Stimulated activated CD4-positive, alpha-beta T cell treated with anti-CD3 and anti-CD28 coated beads, Interleukin-2, amount 100 ng/mL, for 48 hours (primary cell): ENCODE measurements at places on chromosomes 6 and 20.

DNA sequence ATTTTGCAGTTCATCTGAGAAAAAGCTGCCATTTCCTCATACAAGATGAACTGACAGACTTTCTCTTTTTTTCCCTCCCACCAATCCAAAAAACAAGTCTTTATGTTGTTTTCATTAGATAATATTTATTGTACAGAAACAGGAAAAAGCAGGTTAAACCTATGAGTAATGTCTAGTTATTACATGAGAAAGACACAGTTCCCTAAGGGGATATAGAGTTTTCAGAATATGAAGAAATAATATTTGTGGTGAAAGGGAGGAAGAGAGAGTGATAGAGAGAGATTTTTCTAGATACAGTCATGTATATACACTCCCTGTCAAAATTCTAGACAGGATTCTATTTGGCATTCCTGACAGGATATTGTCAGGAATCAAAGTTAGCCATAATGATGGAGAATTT is 392.4 kb downstream of the BMP2 start:
- DNase-seq = no peak

DNA sequence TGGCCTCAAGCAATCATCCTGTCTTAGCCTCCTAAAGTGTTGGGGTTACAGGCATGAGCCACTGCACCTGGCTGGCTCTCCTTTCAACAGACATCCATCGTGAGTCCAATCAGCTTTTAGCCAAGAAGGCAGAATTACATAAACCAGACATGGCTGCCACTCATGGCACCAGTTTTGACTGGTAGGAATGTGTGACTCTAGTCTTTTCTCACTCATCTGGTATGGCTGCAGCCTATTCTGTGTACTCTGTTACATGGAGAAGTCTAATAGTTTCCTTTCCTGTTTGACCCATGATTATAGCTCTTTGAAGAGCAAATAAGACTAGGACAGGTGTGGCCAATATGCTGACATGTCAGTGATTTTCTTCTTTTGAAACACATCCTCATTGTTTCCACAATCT is 27.0 kb upstream of the RNF144B start:
- no peak for DNase-seq

GRCh38 chr6:86192123-86192522 is 549.4 kb upstream of the SYNCRIP start:
- DNase-seq = no peak

DNA sequence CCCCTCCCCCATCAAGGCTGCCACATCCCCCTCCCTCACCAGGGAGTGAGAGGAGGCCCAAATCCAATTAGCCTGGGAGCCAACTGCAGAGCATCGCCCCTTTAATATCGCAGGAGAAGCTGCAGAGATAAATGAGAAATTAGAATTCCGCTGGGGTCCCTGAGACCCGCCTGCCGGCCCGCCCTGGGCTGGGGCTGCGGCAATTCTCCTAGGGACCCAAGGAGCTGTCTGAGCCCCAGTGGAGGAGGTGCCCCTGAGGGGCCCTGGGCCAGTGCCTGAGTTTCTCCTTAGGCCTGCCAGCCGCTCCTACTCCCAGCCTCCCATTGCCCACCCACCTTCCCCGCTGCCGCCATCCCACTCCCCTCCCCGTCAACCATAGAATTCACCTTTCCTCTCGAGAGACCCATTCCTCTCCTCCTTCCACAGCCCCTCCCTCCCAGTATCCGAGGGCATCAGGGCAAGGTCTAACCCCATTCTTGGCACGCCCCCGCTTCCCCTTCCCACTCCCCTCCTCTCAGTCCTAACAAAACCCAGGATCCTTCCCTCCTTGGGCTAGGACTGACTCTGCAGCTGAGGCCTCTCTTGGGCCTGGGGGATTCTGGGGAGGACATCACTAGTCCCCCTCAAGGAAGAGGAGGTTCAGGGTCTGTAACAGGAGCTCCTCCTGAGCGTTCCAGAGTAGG is 20.0 kb upstream of the CDH22 start:
- DNase-seq = no peak

DNA sequence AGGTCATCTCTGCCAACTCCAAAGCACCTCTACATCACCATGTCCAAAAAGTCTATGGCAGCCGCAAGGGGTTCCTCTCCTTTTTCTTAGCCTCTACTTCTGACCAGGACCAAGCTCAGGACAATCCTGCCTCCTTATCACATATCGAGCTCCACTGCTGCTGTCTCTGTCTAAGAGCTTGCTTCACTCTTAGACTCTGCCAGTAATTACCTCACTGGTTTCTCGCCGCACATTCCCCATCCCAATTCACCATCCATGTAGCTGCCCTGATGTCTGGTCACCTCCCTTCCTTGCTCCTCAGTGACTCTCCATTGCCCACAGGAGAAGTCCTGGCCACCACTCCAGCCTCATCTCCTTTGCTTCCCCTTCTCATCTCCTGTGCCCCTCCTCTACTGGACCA is 24.1 kb upstream of the PI16 start:
- no peak for DNase-seq

GRCh38 chr6:130037207-130037811 is 18.9 kb downstream of the L3MBTL3 start:
- DNase-seq = no peak

GRCh38 chr6:79208816-79209215 is 25.7 kb downstream of the HMGN3 start:
- no peak for DNase-seq

DNA sequence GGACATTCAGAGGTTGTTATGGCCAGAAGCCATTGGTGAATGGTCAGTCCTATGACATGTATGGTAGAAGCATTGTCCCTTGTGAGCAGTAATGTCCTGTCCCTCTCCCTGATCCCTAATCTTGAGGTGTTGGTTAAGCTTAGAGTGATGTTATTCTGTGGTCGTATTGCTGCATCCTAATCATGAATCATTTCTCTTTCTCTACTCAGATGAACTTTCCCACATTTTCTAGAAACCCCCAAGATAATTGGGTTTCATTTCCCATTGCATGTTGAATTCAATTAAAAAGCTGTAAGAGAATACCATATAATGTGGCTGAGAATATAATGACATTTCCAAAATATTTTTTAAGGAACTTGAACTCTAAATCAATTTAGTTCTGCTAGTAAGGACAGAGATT is 175.1 kb downstream of the PLCB4 start:
- DNase-seq = no peak

- no peak for DNase-seq
Measured at GRCh38 chr6:166167801-166168615, at the start of gene TBXT. TBXT (minus strand) TSS chr6:166167851; CDS start chr6:166167591, 260 bp downstream.

DNA sequence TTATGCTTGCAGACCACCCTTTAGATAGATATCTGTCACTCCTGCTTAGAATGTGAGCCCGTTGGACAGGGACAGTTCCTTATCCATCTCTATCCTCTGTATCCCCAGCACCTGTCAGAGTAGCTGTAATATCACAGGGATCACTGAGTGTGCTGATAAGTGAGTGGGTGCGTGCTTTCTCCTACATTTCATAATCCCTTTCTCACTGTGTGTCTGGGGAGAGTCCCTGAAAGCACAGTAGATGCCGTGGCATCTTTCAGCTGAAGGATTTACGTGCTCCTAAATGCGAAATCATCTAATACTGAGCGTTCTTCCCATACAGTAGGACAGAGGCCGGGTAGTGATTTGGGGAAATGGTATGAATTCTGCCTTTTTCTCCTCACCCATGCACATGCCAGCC is 198.9 kb upstream of the SASH1 start:
- no peak for DNase-seq

GRCh38 chr6:150627585-150628025 is 27.9 kb downstream of the PLEKHG1 start:
- no peak for DNase-seq

DNA sequence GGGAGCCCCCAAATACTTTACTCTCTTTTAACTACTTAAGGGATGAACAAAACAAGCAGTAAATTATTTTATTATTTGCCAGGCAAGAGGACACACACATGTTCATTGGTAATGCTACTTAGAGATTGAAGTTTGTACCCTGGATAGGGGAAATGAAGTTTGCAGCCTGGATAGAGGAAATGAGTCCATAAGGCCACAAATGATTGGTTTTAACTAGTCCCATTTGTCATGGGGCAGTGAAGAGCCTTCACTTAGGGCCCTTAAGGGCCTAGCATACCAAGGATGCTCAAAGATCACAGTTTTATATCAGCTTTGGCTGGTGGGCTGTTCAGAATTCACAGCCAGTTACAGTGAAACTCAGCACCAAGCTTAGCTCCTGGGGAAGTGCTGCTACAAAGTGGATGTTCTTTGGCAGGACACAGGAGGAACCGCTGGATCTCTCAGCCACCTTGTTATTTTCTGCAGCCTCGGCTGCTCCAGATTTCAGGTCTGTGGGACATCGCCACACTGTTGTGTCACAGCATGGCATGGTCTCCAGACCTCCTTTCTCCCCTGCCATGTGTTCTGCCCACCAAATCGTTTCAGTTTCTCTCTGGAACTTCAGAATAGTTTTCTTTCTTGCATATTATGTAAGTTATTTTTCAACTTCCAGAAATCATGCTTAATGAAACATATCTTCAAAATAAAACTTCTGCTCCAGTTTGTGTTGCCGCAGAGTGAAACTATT is 41.8 kb downstream of the NCOA7 start:
- DNase-seq = no peak

GRCh38 chr6:137995371-137995770 is 111.8 kb downstream of the PERP start:
- no peak for DNase-seq

DNA sequence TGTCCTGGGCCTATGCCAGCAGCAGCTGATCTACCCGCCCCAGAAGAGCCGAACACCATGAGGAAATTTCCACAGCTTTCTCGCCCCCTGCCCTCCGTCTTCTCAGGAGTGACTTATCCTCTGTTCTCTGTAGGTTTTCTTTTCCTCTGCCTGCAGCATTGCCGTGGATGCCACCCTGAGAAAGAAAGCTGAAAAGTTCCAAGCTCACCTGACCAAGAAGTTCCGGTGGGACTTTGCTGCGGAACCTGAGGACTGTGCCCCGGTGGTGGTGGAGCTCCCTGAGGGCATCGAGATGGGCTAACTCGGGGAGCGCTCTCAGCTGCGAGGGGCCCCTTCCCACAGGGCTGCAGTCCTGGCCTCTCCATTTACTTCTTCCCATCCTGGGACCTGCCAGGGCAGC is 19.2 kb downstream of the AAR2 start:
- no peak for DNase-seq

DNA sequence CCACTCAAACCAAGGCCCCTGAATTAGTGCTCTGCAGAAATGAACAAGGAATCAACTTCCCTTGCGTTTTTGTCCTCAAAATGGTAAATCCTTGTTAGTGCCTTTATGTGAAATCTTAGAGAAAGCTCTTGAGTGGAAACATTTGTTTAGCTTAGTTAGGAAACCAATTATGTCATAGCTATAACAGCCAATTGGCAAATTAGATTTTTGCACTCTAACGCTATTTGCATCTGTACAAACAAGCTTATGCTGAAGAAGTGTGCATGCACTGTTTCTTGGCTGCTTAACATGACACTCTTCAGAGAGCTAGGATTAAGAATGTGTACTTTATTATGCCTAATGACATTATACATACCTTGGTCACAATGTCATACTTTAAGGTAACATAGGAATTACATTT is 622.6 kb upstream of the SLC35B3 start:
- DNase-seq = no peak

DNA sequence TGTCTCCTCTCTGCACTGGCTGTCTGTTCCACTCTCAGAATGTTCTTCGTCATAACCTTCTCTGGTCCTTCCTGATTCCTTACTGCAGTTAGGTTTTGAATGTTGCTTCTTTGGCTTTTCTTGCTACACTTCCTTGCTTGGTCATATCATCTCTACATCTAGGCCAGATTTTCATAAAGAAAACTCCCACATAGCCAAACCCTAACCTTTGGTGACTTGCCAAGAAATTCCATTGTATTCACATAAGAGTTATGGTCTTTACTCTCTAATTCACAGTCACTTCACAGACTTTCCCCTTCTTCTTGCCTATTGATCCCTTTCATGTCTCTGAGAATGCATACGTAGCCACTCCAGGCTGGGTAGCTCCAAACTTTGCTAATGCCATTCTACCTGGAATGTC is 41.9 kb upstream of the SIM1 start:
- DNase-seq = no peak

DNA sequence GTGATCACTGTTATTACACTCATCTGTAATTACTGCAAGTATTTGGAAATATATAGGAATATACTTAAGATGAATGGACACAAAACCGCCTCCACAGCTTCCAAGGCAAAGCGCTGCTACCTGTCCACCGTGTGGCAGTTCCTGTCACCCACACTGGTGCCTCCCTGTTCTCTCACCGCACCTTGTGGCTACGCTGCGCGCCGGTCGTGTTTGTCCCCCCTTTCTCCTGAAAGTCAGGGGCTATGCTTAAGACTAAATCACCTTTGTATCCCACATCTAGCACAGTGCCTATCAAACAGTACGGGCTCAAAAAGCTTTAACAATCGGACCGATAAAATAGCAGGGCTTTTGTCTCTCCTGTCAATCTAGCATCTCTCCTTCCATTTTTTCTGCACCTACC is 23.0 kb downstream of the LY86 start:
- DNase-seq = no peak

- DNase-seq = no peak
Measured at GRCh38 chr20:10496465-10496864, 61.4 kb downstream of the SLX4IP start.

- no peak for DNase-seq
Measured at GRCh38 chr20:25085756-25086495, 4.0 kb upstream of the VSX1 start.
